ENCODE measurements at places on chromosomes 16 and 17.

DNA sequence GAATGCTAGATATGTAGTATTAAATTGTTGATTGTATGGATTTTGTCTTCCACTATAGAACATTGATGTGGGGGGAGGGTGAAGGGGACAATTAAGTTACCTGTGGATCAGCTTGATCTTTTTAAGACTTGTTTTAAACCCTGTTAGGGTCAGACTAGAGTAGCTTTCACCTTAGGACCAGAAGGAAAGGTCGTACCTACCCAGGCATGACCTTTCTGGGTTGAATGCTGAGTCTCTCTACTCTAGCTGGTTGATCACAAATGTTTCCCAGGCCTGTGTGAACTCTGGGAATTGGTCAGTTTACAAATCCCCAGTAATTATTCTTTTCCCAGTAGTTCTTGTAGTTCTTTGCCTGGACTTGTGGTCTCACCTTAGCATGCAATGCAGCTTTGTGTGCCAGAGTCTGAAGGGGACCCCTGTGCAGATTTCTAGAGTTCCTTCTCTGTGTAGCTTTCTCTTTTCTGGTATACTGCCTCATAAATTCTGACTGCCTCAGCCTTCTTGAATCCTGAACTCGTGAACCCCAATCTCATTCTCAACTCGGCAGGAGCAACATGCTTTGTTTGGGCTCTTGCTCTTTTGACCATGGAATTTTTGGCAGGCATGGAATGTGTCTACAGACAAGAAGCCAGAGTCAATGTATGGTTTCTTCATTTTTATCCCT, 54.1 kb downstream of the VMP1 start:
- no peak for DNase-seq

DNA sequence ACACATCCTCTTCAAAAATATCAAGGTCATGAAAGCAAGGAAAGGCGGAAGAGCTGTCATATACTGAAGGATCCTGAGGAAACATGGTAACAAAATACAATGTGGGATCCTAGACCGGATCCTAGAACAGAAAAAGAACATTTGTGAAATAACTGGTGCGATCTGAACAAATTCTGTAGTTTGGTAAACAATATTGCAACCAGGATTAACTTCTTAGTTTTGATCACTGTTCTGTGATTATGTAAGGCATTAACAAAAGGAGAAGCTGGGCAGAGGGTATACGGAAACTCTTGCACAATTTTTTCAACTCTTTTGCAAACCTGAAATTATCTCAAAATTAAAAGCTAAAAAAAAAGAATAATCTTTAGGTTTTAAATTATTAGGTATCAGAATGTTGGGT, 109.7 kb downstream of the TRIM37 start:
- DNase-seq: no peak

- no peak for DNase-seq
Observed at GRCh38 chr17:80262775-80263244, 2.2 kb downstream of the RNF213 start.

- DNase-seq: no peak
Observed at GRCh38 chr17:55576237-55576995, 65.2 kb upstream of the SMIM36 start.

DNA sequence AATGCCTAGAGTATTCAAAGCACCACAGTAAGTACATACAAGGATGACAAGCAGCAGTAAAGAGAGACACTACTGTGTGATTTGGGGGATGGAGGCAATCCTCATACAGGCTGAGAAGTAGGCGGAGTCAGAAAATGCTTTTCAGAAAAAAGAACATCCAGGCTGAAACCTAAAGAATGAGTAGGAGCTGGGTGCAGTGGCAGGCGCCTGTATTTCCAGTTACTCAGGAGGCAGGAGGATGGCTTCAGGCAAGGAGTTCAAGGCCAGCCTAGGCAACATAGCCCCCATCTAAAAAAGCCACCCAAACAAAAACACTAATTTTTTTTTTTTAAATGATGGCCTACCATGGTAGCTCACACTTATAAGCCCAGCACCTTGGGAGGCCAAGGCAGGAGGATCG, 10.3 kb downstream of the KANSL1 start:
- no peak for DNase-seq

DNA sequence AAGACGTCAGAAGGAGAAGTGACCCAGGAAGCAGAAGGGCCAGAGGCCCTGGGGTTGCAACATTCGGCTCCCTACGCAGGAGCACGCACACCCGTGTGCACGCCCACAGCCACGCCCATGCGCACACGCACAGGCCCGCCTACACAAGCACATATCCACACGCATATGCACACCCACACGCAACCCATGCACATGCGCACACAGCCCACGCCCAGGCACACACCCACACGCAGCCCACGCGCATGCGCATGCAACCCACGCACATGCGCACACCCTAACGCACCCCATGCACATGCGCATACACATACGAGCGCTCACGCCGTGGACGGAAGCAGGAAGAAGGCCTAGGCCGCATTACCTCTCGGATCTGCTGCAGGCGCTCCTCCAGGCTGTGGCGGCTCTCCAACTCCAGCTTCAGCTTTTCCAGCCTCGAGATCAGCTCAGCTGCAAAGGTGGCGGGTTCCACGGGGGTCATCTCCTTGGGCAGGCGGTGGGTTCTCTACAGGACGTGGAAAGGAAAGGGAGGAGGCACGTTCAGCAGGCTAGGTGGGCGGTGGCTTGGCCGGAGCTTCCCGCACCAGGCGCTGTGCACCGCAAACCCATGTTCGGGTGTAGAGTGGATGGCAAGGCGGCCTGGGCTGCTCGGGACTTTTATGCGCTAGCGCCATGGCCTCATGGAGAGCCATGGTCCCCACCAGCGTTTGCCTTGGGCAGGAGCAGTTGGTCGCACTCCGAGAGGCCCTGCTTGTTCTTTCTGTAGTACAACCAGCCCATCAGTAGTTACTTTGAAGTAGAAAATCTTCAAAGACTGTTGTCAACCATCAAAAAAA, 23.4 kb downstream of the AXIN2 start:
- DNase-seq: no peak

DNA sequence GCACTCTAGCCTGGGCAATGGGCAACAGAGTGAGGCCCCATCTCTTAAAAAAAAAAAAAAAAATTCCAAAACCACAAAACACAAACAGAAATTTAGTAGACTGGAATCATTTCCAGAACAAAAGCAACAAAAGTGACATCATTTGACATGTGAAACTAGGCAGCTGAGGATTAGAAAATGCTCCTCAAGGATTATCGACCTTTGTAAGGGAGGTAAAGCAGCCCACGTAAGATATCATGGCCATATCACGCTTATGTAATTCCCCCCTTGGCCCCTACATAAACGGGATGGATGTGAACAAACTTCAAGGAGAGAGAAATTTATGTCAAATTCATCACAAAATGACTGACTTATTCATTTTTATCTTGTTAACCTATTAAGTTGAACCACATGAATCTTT, 83.3 kb downstream of the WDR59 start:
- no peak for DNase-seq

Data from NCI-H1417 treated with DMSO at 0.1 percent for 48 hours (cell line).